ENCODE measurements at places on chromosomes 11 and 22.

DNA sequence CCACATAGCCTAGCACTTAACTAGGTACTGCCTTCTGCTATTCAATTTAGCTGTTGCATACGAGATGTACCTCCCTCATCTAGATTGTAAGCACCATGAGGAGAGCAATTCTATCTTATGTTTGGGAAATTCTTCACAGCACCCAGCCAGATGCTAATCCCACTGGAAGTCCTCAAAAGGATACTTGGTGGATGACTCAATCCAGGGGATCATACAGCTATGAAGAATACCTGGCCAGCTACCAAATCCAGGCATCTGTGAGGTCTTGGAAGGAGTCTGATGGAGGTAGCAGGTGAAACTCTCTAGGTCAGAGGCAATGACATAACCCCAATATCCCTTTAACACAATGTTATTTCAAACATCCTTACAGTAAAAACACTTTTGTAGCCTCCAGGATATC is 167.8 kb upstream of the NCAM1 start:
- no peak for DNase-seq

- DNase-seq = no peak
Observed at GRCh38 chr11:113532697-113533424, 57.7 kb upstream of the DRD2 start.

DNA sequence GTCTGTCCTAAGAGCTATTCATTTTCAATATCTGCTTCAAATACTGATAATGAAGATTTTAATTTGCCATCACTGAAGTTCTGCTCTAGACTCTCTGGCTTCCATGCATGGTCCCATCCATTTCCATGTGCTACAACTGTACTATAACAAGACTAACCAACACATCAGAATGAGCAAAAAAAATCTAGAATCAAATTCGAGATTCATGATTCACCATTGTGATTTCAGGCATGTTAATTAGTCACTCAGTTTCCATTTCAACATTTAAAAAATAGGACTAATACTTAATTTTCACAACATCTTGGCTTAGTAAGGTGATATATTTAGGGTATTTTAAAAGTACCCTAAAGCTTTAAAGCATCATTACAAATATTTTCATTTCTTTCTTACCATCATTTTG is 22.8 kb downstream of the PICALM start:
- DNase-seq = no peak

DNA sequence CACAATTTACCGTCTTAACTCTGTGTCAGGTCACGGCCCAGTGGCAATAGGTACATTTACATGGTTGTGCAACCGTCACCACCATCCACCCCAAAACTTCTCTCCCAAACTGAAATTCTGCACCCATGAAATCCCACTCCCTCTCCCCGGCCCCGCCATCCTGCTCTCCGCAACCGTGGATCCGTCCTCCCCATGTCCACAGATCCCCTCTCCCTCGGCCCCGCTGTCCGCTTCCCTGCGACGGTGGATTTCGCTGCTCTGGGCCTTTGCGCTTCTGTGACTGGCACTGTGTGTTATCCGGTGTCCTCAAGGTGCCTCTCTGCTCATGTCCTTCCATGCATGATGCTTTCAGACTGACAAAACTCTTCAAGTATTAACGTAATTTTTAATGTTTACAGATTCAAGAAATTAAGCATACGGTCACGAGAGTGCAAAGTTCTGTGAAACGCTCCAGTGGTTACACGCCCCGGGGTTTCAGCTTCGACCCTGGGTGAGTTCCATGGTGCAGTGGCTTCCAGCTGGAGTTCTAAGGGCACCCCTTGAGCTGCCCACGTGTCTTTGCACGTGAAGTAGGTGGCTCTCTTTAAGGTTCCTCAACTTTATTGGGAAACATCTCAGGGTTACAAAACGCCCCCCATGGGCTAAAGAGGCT is 76.4 kb downstream of the KCNQ1 start:
- no peak for DNase-seq

DNA sequence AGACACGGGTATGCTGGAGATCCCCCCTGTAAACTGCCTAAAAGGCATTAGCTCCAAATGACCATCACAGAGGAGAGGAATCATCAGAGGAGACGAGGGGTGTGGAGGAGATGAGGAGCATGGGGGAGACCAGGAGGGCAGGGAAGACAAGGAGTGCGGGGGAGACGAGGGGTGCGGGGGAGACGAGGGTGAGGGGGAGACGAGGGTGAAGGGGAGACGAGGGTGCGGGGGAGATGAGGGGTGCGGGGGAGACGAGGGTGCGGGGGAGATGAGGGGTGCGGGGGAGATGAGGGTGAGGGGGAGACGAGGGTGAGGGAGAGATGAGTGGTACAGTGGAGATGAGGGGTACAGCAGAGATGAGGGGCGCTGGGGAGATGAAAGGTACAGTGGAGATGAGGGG is 17.5 kb upstream of the GAL start:
- no peak for DNase-seq

GRCh38 chr22:49087198-49087597 is 740.5 kb downstream of the BRD1 start:
- DNase-seq = no peak

DNA sequence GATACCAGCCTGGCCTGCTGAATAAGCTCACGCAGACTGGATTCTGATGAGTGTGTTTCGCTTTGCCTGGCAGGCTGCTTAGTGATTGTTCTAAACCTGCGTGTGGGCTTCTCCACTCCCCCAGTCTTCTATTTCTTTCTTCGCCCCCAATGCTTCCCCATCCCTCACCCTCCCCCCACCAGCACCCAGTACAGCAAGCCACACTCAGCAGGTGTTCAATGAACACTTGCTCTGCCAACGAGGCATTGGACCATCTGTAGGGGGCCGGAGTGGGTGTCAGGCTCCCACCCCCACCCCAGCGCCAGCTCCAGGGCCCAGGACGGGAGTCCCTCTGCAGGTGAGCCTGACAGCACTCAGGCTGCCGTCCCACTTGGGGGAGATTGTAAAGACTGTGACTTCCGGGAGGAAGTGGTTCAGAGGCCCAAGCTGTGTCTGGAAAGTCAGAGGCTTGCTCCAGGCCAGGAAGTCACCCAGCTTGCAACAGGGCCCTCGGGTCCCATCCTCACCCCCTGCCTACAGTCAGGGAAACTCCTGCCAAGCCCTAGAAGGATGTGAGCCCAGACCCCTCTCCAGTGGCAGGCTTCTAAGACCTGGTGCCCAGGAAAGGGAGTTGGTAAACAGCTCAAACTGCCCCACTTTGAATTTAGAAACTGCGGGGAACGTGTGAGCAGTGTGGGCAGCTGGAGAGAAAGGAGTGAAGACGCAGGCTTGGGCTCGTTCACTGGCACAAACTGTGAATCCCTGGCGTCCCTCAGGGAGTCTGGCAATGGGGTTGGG is 66.3 kb upstream of the PRDM11 start:
- DNase-seq = no peak

GRCh38 chr11:78990261-78990660 is 415.6 kb upstream of the NARS2 start:
- DNase-seq = no peak

GRCh38 chr11:22775248-22775647 is 54.4 kb downstream of the SVIP start:
- no peak for DNase-seq

DNA sequence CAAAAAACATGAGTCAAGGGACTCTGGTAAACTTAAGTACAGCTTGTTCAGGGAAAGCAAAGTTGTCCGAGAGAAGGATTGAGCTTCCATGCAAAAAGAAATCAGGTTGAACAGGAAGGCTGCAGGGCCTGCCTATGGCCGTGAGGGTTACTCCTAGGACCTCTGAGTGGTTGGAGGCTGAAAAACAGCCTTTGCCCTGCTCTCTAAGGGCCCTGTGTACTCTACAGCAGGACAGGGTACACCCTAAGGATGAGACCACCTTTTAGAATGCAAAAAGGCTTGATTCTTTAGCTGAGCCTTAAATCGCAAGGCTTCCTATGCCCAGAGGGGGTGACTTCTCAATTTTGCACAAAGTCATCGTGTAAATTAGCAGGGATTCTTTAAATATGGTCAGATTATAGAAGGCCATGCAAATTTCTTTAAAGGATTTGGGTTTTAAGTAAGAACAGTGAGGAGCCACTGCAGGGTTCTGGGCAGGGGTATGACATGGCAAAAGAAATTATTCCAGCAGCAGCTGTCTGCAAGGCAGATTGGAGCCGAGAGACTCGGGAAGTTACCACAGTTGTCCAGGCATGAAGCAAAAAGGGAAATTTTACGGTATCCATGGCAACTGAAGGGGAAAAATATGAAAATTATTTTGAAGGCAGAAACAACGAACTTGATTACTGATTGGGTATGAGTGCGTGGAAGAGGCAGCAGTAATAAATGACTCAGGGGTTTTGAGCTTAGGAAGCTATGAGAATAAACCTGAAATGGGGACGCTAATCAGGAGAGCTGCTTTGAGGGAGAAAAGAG is 91.8 kb downstream of the FAM76B start:
- no peak for DNase-seq

GRCh38 chr22:24390576-24390975 is 36.8 kb upstream of the ADORA2A start:
- no peak for DNase-seq

- no peak for DNase-seq
Observed at GRCh38 chr11:57330029-57330428, 5.3 kb upstream of the TNKS1BP1 start.

DNA sequence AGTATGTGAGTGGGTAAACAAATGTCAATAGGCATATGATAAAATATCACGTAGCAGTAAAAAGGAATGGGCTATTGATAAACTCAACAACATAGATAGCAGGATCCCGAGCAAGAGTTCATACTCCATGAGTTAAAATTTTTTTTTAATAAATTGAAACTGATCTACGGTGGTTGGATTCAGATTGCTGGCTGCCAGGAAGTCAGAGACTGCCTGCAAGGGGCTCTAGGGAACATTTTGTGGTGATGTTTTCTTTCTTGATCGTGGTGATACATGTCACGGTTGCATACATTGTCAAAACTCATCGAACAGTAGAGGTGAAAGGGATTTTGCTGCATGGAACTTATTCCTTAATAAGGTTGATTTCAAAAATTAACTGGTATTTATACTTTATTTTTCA is 62.6 kb upstream of the WNT7B start:
- no peak for DNase-seq

DNA sequence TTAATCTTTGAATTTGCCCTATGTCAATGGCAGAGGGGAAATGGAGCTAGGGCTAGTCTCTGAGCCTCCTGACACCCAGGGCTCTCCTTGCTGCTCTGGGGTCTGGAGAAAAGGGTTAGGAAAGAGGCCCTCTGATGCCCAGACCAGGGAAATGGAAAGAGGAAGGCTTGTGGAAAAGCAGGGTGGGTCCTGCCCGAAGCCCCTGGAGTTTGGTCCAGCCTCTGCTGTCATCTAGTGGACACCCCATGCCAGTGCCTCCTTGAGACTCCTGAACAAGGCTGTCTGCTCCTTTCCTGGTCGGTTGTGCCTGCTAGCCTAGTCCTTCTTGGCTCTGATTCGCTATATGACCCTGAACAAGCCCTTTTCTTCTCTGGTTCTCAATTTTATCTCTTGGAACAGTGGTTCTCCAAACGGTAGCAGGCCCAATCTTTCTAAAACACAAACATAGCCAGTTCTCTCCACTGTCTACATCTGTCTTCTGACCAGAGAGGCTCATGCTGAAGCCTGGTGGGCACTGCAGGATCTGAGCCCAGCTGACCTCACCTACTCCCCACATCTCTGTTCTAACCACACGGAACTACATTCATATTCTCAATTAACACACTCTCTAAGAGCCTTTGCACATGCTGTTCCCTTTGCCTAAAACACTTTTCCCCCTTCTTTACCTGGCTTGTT is 8.8 kb upstream of the PLA2G3 start:
- no peak for DNase-seq

DNA sequence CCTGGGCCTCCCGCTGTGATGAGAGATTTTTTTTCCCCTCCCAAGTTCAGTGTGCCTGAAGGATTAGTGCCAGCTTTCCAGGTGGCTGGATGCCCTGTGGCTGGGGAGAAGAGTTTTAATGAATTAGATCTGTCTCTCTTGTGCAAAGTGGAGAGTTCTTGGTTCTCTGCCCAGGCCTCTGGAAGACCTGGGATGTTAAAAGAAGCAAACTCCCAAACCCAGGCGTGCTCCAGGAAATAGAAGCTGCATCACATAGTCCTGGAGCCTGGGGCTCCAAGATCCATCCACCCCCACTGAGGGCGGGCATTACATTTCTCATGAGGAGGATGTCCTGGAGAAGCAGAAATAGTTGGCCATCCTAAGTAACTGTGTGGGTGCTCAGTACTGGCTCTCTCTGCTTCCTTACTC is 30.6 kb downstream of the SDHAF2 start:
- DNase-seq = no peak

- DNase-seq = no peak
Observed at GRCh38 chr11:126024123-126024522, 38.5 kb downstream of the CDON start.

DNA sequence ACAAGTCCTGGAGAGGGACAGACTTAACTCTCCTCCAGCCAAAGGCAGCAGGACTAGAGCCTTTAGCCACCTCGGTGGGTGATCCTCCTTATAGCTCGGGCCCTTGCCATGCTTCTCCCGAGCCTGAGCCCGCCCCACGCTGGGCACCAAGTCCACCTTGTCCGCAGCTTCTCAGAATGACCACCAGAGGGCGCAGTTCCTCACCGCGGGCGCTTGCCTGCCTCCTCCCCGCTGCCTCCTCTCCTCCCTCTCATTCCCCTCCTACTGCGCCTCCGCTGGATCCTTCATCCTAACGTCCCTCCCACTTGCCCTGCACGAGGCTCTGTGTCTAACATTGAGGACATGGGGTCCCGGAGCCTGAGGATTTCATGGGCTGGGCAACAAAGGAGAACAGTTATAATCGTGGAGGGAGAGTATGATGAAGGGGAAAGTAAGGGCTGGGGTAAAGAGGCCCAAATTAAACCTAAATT is 11.3 kb upstream of the MOGAT2 start:
- DNase-seq = no peak

DNA sequence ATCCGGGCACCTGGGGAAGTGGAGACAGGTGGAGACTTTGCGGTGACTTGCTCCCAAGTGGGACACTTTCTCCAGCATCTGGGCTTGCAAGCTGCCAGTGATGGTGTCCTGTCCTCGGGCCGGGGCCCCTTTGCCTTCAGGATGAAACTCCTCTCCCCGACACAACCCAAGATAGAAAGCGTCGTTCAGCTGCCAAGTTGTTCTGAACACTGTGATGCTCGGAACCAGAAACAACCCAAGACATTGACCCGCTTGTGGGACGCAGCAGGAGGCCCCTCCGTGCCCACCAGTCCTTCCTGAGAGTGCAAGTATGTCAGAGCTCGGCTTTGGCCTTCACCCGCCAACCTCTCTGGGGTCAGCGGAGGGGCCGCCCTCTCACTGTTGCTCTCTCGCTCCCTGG is 31.3 kb downstream of the LINC01488 start:
- no peak for DNase-seq

DNA sequence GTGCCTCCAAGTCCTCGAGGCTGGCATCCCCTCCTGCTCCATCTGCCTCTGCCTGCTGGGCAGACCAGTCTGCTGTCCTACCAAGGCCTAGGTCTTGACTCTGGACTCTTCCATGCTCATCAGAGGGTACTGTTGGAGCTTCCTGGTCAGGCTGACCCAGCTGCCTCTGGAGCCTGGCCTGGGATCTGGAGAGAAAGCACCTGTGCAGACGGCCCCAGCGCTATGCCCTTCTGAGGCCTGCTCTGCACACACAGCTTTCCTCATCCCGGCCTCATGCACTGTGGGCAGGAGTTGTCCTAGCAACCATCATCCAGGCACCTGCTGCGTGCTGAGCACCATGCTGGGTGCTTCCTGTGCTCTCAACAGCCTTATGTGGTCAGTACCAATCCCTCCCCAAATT is 70.8 kb downstream of the CDKN1C start:
- no peak for DNase-seq
